PC-9 (cell line): ENCODE measurements at places on chromosomes 3 and 15. TPM values are rescaled to one million over a fixed set of nuclear protein-coding genes. Genes with fewer than 3 reads are reported as not detected.

Gene SEMA6D
- total RNA-seq = not detected in 2 replicates

Gene DUOXA2
- not detected in 2 replicates for total RNA-seq

Gene CELSR3
- 9.9 and 11.6 TPM in 2 replicates for total RNA-seq

GRCh38 chr3:194440756-194441155 lies 41.7 kb upstream of the GP5 start:
- no peak for DNase-seq

DNA sequence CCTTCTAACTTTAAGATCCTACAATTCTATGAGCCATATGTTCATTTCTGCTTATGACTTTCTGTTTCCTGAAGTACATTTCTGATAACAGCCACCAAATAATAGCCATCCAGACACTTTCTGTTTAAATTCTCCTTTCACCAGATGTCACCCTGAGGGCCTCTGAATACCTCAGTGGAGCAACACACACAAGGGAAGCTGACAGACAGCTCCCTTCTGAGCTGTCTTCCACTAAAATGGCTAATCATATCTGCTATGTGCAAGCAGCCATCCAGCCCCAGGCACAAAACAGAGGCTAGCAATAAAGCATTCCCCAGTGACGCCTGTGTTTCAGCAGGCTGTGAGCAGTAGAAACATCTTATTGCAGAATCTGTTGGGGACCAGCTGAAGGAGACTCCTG lies 666.6 kb upstream of the UBE2E2 start:
- DNase-seq = no peak

DNA sequence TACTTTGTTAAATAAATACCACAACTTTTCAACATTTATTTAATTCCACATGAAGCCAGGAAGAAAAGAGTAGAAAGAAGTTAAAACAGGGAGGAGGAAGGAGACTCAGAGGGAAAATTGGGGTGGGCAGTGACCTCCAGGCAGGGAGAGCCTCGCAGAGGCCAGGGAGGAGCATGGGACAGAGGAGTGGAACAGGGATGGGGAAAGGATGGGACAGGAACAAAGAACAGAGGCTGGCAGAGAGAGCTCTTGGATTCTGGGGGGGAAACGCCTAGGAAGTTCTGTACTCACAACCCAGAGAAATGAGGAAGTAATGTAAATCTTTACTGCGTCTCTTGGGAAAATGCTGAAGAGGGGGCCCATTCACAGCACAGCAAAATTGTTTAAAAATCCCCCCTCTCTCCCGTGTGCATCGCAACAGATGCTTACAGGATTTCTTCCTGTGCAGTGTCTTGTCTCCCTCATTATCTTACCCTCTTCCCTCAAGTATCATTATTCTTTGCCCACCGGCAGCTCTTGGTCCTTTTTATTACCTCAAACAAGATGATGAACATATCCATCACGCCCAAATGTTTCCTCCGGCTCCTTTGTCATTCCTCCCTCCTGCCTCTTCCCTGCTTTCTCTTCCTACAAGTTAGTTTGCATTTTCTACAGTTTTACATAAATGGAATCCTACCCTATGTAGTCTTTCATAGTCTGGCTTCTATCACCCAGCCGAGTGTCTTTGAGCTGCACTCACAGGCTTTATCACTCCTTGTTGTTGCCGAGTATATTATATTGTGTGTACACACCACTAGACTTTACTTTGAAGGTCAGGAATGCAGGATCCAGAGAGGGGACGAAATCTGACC lies 65.5 kb downstream of the ARHGAP31 start:
- DNase-seq = no peak

GRCh38 chr3:128176276-128176833 lies 23.1 kb downstream of the EEFSEC start:
- no peak for DNase-seq

- no peak for DNase-seq
These were observed 1.1 kb downstream of the MYEF2 start for GRCh38 chr15:48176957-48177356.

GRCh38 chr3:106088899-106089298 lies 220.1 kb upstream of the CBLB start:
- DNase-seq = no peak

- DNase-seq = no peak
These were observed 414.2 kb downstream of the GABRB3 start for GRCh38 chr15:26358708-26359107.
